ENCODE measurements at places on chromosomes 1 and 21.

DNA sequence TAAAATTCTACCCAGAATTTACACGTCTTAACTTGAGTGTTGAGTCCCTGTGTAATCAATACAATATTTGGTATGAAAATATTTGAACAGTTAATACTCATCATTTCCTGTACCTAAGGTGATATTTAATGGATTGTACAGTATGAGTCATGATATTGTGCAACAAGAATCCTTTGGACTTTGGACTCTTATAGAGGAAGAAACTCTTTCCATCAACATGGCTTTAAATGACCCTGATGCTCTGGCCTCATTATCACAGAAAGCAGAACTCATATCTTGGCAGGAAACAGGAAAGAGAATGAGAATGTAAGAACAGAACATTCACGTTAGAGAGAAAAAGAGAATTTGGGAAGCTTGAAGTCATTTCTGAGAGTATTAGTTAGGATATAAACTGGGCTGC lies 168.8 kb upstream of the B3GALT2 start:
- DNase-seq: peak; percentile 57

DNA sequence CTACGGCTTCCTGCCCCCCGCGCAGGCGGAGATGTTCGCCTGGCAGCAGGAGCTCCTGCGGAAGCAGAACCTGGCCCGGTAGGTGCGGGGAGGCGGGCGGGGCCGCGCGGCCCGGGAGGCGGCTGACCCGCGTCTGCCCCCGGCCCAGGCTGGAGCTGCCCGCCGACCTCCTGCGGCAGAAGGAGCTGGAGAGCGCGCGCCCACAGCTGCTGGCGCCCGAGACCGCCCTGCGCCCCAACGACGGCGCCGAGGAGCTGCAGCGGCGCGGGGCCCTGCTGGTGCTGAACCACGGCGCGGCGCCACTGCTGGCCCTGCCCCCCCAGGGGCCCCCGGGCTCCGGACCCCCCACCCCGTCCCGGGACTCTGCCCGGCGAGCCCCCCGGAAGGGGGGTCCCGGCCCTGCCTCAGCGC lies 16.6 kb downstream of the NOC2L start:
- no peak for DNase-seq

- no peak for DNase-seq
These were observed 125.7 kb downstream of the FMN2 start for GRCh38 chr1:240217403-240217802.

- DNase-seq: no peak
These were observed 38.7 kb downstream of the TRIM62 start for GRCh38 chr1:33143176-33143575.

DNA sequence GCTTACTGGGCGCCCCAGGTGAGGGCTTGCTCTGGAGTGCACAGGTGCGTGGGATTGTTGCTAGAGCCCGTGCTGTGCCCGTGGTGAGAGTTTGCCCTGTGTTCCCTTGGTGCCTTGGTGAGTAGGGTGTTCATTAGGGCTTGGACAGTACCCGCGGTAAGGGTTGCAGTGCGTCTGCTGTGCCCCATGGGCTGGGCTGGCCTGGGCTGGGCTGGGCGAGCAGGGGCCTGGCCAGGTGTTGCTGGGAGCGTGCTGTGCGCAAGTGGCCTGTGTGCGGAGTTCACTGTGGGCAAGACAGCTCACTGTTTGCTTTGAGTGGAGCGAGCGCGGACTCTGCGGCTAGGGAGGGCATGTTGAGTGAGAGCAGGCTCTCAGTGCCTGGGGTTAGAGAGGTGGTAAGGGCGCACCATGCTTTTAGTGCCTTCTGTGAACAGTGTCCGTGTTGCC lies 725 bp downstream of the CR1L start:
- no peak for DNase-seq

- DNase-seq: no peak
These were observed 149.7 kb downstream of the TGFBR3 start for GRCh38 chr1:91736146-91736714.

DNA sequence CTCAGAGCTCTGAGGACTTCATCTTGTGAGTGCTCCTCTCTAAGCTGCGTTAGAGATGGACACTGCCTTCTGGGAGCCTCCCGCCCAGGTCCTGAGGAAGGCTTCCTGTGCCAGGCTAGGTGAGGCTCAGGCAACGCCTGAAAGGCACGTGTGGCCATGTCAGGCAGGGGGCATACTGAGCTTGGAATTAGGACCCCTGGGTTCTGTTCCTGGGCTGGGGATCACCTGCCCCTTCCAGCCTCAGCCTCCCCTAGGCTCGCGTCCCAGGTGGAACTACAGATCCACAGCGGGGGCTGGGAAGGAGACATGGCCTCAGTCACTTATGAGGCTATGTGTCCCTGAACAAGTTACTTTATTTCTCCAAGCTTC lies 10.0 kb upstream of the ASCL5 start:
- DNase-seq: no peak

GRCh38 chr21:41726970-41727783 lies 39.7 kb downstream of the RIPK4 start:
- peak; percentile 43 for DNase-seq

- DNase-seq: no peak
These were observed 10.7 kb downstream of the IVL start for GRCh38 chr1:152919071-152919470.

GRCh38 chr1:110896090-110896489 lies 23.1 kb downstream of the CD53 start:
- no peak for DNase-seq

DNA sequence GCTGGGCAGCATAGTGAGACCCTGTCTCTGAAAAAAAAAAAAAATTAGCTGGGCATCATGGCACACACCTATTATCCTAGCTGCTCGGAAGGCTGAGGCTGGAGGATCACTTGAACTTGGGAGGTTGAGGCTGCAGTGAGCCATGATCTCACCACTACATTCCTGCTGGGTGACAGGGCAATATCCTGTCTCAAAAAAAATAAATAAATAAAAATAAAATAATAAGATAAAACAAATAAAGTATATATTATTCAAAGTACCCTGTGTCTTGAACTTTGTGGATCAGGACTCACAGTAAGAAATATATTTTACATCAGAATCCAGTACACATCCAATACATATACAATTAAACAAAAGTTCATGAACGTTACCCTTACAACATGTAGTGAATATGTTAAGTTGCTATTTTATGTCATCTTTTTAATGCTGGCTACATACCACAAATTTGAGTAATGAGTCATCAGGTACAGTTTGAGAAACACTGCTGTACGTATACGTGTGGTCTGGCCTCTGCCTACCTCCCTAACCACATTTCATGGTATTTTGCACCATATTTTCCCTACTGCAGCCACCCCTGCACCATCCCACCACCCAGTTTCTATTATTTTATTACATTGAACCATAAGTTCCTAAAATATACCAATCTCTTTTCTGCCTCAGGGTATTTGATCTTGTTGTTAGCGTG lies 4.4 kb downstream of the NME7 start:
- DNase-seq: no peak

- DNase-seq: peak; percentile 91
These were observed 64.2 kb downstream of the SERINC2 start for GRCh38 chr1:31476891-31477846.

DNA sequence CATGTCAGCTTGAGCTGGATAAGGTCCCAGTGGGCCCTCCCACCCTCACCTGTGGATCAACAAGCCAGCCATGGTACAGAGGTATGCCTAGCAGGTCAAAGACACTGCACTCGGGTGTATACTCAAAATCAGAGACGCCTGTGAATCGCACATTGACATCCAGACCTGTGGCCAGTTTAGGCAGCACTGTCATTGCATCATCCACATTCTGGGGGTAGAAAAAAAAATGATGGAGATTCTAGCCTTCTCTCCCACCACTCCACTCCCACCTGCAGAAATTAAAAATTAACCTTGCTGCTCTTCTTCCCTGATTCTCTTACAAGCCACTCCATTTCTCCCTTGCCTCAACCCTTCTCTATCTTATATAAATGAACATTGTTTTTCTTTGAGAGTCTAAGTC lies 6.3 kb downstream of the MINDY1 start:
- no peak for DNase-seq

GRCh38 chr1:9449110-9449627 lies 90.1 kb upstream of the SLC25A33 start:
- DNase-seq: no peak

DNA sequence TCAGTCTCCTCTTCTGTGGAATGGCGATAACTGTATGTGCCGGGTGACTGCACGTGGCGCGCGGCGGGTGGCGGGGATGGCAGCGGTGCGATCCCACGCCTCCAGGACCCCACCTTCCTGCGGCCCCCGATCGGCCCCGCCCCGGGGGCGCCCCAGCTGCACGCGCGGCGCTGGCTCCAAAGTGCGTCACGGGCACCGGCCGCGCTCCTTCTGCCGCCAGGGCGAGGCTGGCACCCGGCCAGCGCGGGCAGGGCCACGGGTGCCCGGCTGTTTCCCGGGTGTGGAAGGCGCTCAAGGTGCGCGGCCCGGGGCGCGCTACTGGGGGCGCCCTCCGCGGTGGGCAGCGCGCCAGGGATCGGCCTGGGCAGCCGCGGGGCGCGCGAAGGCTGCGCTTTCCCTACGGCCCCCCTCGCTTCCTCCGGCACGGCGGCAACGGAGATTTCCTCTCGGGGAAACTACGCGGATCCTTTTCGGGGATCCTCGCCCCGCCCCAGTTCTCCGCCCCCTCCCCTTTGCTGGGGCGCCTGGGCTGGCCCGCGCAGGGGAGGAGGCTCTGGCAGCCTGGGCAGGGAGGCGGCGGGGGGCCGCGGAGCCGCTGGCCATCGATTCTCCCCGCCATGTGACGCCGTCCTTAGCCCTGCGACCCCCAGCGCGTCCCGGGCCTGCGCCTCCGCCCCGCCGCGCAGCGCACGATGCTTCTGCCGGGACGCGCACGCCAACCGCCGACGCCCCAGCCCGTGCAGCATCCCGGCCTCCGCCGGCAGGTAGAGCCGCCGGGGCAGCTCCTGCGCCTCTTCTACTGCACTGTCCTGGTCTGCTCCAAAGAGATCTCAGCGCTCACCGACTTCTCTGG lies at the start of gene EVA1C:
TSS of gene EVA1C (plus strand) at position 545 of the 853 bp plus-strand sequence. CDS start at position 693, 148 bp downstream.
- DNase-seq: peak; percentile 8

GRCh38 chr1:100502052-100502792 lies 35.7 kb upstream of the GPR88 start:
- peak; percentile 18 for DNase-seq

GRCh38 chr1:210360852-210361477 lies 32.3 kb downstream of the HHAT start:
- DNase-seq: peak; percentile 25

GRCh38 chr1:54342742-54343687 lies 63.2 kb downstream of the SSBP3 start:
- no peak for DNase-seq

DNA sequence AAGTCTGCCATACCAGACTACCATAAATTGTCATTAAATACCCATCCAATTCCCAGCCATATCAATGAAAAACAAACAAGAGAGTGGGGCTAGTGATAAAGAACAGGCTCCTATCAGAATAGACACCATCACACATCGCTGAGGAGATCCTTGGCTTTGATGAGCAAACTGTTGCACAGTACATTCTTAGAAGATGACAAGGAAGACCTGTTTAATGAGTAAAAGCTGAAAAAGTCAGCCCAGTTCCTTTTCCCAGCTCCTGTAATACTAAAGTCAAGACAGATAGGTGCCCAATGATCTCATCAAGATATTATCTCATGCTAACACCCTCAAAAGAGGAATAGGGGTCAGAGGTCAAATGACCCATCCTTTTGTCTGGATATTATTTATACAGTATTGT lies 164.5 kb upstream of the COA6 start:
- DNase-seq: no peak

GRCh38 chr1:94804442-94804837 lies 15.7 kb upstream of the SLC44A3 start:
- no peak for DNase-seq

GRCh38 chr1:57966751-57967406 lies 543.0 kb upstream of the DAB1 start:
- DNase-seq: no peak

DNA sequence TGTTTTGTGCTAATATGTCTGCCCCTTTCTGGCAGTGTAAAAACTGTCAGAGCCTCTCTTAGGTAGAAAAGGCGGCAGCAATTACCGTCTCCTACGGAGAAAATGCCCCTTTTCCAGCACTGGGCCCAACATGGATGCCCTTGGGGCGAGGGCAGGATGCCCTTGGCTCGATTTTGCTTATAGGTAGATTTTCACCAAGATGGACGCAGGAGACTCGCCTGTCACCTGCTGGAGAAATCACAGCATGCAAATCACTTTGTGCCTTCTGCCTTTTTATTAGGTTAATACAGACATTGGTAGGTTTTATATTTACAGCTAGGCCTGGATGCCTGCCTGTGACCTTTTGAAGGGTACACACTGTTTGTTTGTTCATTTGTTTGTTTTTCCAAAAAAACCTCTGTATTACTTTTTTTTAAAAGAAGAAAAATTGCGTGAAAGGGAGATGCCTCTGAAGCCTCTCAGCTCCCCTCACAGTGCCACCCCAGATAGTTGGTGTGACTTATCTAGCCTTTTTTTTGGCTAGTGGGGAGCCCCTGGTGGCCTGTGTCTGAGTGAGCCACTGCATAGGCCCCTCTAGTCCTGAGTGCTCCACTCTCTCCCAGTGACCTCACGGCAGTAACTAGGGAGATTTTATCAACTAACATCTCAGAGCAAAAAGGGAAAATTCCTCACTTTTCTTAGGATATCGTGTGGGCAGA lies 2.5 kb downstream of the ATP1B1 start:
- peak; percentile 67 for DNase-seq

GRCh38 chr1:175268720-175269119 lies 76.1 kb upstream of the KIAA0040 start:
- DNase-seq: no peak

DNA sequence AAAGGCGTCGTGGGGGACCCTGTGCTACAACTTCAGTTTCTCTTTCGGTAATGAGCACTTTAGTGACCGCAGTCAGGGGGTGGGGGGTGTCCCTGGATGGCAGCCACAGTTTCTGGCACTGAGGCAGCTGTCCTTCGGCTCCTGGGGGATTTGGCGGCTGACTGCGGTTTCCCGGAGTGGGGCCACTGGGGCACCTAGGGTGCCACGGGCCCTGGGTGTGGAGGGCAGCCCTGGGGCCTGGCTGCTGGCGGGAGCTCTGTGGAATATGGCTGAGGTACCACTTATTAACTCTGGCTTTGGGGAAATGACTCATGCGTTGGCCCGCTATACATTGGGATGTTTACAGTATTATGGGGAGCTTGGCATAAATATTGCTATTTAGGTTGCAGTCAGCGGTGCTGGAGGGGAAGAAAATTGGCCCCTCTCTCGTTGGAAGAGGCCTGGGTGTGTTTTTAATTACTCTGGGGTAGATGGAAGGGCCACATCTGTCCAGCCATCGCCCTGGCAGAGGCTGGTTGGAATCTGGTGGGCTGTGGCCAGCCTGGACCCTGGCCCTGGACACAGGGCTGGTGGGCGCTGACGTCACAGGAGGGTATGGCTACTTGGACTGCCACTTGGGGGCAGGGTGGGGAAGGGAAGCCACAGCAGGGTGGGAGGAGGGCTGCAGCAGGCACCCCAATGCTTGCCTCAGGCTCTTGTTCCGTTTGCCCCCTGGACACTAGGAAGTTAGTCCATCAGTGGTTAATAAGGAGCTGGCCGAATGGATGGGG lies 2.0 kb downstream of the EPHB2 start:
- no peak for DNase-seq

GRCh38 chr1:2856676-2857375 lies 55.3 kb upstream of the TTC34 start:
- DNase-seq: no peak

- no peak for DNase-seq
These were observed 1.8 kb downstream of the ADGRB2 start for GRCh38 chr1:31762323-31762722.

- no peak for DNase-seq
These were observed 36.5 kb downstream of the NCF2 start for GRCh38 chr1:183553764-183554163.

All from DMS153 (cell line).